ENCODE measurements at places on chromosomes 12 and 14.

DNA sequence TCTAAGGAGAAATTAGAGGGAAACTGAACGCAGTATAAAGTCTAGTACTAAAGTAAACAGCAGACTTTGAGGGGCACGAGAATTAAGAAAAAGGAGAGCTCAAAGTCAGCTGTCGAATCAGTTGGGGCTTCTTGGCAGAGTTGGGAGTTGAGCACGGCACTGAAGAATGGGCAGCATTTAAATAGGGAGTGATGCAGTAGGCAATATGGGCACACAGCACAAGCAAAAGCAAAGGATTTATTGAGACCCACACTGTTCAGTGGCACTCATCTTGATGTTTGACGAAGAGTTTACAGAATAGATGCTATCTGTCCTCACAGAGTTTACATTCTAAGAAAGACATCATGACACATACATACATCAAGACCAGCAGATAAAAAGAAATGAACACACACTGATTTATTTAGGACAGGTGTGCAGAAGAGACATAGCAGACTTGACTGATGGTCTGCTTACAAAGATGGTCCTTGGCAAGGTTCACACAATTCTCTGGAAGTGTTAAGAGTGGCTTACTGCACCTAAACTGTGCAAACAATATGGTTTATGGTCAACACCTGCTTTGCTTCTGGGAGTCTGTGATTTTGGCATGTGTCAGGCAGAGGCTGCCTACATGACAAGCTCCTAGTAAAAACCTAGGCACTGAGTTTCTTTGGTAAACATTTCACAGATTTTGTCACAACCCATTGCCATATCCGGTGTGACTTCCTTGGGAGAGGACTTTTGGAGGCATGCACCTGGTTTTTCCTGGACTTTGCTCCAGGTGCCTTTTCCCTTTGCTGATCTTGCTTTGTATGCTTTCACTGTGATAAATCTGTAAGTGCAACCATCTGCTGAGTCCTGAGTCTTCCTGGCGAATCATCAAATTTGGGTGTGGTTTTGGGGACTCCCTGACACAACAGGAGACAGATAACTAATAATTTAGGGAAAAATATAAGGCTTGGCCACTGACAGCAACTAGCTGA is 26.3 kb downstream of the ALKBH1 start:
- DNase-seq: no peak

DNA sequence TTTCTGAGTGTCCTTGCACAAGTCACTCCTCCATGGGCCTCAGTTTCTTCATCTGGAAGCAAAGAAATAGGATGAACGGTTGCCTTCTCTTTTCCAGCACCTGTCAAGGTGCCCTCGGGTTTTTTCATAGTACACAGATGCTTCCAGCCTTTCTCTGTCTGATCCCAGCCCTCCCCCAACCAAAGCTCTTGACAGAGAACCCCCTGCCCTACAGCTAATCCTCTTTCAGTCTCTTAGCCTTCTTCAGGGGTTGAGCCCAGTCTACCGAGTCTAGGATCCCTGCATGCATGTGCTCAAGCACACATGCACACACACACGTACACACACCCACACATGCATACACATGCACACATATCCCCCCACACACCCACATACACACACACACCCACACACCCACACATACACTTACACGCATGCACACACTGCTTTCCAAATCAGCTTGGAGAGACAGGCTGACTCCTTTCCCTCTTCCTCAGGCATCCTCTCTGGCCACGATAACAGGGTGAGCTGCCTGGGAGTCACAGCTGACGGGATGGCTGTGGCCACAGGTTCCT is 4.7 kb downstream of the CDCA3 start:
- DNase-seq: no peak

DNA sequence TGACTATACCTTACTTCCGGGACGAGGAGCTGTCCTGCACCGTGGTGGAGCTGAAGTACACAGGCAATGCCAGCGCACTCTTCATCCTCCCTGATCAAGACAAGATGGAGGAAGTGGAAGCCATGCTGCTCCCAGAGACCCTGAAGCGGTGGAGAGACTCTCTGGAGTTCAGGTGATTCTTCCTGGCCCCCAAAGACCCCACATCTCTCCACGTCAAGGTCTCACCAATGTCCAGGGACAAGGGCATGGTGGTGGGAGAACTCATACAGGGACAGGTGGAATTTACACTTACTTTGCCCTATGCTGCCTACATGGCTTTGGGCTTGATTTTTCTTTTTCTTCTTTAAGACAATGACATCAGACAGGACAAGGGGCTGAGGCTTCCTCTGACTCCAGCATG is 7.1 kb downstream of the SERPINA3 start:
- DNase-seq: no peak

GRCh38 chr14:27006570-27006969 is 408.7 kb upstream of the NOVA1 start:
- no peak for DNase-seq

DNA sequence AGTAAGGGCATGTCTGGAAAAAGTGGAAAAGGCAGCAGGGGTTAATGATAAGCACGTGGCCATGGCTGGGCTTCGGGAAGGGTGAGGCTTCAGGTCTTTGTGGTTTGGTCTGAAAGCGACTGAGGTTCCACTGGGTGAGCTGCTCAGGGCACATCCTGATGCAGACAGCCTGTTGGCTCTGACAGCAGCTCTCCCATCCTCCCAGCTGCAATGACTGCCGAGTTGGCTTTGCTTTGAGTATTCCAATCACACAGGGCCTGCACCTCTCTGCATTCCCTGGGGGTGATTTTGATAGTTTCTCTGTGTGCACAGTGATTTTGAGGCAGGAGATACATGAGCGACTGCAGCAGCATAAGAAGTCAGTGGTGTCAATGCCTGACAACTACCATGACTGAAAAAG is 390.7 kb downstream of the APAF1 start:
- no peak for DNase-seq

- DNase-seq: no peak
Measured at GRCh38 chr12:120972870-120973543, 5.3 kb upstream of the HNF1A start.

GRCh38 chr12:8914716-8915526 is 612 bp downstream of the PHC1 start:
- DNase-seq: no peak
